Femur (tissue), 1 donor: ENCODE measurements at places on chromosomes 5 and 9.
A peak's percentile ranks its signal among the peaks of the same experiment; 100 is the strongest.

GRCh38 chr5:14855366-14855765, 16.2 kb downstream of the ANKH start:
- no peak for DNase-seq

DNA sequence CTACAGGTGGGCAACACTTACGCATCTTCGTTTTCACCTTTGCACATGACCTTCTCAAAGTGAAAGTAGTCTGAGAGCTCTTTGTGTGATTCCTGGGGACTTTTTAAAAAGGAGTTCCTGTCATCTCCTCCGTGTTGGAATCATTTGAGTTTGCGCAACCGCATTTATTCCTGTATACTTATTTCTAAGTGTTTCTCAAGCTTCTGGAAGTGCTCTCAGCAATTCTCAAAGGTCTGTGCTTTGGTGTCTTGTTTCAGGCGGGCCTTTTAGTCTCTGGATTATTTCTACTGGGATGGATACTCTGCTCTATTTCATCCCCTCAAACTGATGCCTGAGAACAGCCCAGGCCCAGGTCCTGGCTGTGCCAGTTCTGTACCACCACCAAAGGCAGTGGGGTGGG, 226.5 kb upstream of the TUT7 start:
- DNase-seq = peak; percentile 42

DNA sequence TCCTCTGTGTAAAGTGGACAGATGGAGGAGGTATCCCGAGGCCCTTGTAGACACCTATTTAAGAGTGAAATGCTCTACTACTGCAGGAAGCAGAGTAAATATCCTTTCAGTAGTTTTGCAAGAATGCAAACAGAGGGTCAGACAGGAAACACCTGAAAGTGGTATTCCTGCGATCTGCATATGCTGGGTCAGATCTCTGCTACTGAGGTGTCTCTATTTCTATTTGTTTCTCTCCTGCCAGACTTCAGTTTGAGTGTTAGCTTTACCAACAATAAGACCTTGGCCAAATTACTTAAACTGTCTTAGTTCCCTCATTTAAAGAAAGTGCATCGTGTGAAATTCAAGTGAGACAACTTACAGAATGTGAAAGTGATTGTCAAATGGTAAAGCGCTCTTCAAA, 47.6 kb downstream of the JAKMIP2 start:
- DNase-seq = no peak

DNA sequence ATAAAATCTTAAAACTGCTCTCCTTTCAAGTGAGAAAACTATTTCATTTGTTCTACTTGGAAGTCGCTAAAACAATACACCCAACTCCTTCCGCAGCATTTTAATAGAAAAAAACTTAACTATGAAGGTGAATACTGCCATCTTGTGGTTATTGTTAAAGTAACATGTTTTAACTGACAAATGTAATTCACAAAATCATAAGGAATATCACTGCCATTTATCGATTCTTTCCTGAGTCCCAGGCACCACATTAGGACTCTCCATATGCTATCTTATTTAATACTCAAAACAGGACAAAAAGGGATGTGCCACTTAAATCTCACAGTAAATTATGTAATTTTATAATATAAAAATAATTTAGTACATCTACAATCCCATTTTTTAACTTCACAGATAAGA, 130.5 kb upstream of the ITGA1 start:
- DNase-seq = no peak

DNA sequence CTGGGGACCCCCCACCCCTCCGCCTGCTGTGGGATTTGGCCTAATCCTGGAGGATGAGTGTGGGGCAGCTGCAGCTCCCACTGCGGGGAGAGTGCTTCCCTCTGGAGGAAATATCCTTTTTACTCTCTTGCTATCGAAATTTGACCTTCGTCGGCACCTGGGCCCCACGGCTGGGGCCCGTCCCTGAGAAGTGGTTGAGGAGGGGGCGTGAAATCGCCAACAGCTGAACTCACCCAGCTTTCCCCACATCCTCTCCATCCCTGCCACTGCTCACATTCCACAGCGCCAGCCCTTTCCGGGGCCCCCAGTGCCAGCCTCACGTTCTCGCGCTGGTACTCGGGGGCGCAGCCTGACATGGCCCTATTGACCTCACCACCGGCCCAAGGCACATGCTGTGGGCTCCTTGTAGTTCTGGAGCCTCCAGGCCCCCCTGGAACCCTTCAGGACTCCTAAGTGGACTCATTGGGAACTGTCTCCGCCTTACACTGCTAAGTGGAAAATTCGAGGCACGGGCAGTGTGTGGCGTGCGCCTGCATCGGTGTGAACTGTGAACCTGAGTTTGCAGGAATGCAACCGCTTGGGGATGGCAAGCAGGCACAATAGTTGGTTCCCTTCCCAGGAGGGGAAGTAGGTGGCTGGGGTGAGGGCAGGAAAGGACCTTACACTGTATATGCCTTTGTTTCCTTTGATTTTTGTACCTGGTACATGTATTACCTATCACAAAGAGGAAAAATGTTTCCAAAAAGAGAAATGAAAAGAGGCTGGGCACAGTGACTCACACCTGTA, 19.2 kb downstream of the FGFR4 start:
- peak; percentile 47 for DNase-seq

GRCh38 chr9:78698371-78698770, 401.4 kb downstream of the PSAT1 start:
- DNase-seq = no peak

- DNase-seq = peak; percentile 76
Measured at GRCh38 chr5:170302653-170303501, 5.3 kb upstream of the LCP2 start.

DNA sequence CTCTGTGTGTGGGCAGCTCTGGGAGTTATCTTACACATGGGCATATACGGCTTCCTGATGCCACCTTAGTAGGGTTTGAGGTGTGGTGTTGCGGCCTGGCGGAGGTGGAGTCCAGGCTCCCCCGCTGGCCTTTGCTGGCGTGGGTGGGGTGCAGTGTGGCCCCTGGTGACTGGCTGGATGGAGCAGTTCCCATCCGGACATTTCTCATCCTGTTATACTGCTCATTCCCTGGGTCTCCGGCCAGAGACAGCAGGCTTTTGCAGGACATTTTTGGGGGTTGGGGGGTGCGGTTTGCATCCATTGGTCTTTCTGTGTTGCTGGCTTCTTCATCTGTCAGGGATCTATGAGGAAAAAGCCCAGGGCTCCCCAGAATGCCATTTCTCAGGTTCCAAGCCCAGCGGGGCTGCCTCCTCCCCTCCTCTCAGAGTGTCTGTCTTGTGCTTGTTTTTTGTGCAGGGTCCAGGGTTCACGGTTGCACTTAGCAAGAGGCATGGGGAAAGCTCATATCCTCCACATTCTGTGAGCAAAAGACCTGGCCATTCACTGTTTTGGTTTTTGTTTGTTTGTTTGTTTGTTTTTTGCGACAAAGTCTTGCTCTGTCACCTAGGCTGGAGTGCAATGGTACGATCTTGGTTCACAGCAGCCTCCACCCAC, 22.3 kb downstream of the NDUFS6 start:
- DNase-seq = no peak

DNA sequence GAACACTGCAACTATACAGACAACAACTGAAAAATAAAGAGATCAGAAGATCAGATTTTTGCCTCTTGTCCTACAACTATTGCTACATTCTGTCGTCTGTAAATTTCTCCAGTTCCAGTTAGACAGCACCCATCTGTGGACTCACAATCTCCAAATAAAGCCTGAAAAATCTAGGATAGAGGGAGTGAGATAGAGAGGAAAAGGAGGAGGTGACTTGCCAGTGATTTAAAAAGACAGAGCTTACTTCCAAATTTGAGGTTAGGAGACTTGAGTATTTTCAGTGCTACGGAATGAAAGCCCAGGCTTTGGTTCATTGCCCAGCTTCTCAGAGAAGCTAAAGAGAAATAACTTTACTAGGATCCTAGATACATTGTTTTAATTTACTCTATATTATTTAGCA, 63.6 kb downstream of the PTCD2 start:
- no peak for DNase-seq

DNA sequence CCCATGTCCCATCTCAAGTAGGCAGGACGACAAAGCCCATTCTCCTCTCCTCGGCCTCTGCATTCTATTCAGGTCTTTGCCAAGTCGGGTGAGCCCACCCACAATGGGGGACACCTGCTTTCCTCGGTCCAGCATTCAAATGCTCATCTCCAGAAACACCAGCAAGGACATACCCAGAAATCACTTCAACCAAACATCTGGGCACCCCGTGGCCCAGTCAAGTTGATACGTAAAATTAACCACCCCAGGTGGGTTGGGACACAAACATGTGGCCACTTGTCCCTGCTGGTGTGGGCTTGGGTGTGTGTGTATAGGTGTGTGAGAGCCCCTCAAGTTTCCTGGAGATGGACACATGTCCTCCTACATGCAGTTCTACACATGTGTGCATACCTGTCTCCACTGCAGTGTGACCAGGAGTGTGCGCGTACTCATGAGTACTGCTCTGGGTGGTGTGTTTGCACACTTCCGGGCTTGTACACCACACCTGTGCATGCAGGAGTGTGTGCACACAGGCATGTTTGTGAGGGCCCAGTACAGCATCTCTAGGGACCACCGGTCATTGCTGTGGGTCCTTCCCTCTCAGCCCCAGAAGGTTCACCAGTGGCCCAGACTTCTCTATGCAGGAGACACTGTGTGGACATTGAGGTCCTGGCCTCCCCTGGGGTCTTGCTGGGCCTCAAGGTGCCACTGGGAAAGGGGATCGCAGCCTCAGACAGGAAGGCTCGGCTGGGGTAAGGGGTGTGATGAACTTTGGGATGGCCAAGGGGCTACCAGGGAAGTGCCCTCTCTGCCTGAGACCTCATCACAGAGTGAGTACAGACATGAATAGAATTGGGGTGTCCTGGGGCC, 35.4 kb upstream of the RXRA start:
- DNase-seq = no peak
